M059J (cell line): ENCODE measurements at places on chromosomes 2 and 18.

DNA sequence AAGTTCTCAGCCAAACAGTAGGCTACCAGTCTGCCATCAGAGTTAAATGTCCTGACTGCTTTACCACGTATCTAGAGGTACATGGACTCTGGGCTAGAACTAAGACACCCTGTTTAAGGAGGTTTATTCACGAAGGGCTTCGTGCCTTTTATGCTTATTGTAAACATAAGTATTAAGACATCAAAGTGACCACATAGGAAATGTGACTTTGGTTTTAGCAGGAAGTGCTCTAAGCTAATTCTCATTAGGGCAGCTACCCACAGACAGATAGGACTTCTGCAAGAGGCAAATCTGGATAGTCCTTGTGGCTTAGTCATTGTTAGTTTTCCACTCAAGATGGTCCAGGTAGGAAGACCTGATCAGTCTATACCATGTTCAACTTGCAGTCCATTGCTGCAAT, 233.3 kb upstream of the MGAT5 start:
- peak; percentile 38 for DNase-seq

- no peak for DNase-seq
Measured at GRCh38 chr2:126882736-126883665, 15.7 kb upstream of the TEX51 start.

DNA sequence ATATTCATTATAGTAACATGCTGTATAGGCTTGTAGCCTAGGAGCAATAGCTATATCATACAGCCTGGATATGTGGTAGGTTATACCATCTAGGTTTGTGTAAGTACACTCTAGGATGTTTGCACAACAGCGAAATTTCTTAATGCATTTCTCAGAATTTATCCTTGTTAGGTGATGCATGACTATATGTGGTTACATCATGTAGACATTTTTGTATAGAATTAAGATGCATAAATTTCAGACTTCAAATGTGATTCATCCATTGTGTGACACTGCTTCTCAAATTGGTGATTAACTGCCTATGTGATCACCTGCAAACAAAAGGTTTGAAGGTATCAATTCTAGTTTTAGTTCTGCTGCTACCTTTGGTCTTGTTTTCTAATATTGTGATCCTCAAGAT, 1787.0 kb upstream of the PIK3C3 start:
- DNase-seq: no peak

GRCh38 chr2:49351560-49351959, 197.2 kb upstream of the FSHR start:
- DNase-seq: no peak
